Breast epithelium (tissue), 4 donors: ENCODE measurements at places on chromosomes 1 and 21. TPM values are rescaled to one million over a fixed set of nuclear protein-coding genes. Genes with fewer than 3 reads are reported as not detected.
A peak's percentile ranks its signal among the peaks of the same experiment; 100 is the strongest.

- H3K27me3 ChIP-seq = no peaks in the 10 kb centered on the region
- no peak overlapping the region for H3K27ac ChIP-seq
These were observed 43.2 kb upstream of the PBX1 start for GRCh38 chr1:164515711-164516331.

GFI1 gene
- 0.80 TPM for total RNA-seq

GRCh38 chr21:45454926-45455673 is 50.1 kb downstream of the COL18A1 start:
- no peaks in the 10 kb centered on the region for H3K36me3 ChIP-seq
- H3K4me1 ChIP-seq = peaks cover 19% of the 10 kb centered on the region
- H3K27ac ChIP-seq = peak overlapping the region; percentile 81
- peak overlapping the region; percentile 45 for H3K4me3 ChIP-seq

MIXL1 gene
- total RNA-seq = not detected

SNX7 gene
- 22.6 TPM for total RNA-seq

GRCh38 chr1:53369034-53369750 is 41.3 kb upstream of the LRP8 start:
- H3K27me3 ChIP-seq = no peaks in the 10 kb centered on the region
- no peak overlapping the region for H3K27ac ChIP-seq
- no peak overlapping the region for H3K4me3 ChIP-seq
- H3K36me3 ChIP-seq = no peaks in the 10 kb centered on the region
- no peak for DNase-seq

DNA sequence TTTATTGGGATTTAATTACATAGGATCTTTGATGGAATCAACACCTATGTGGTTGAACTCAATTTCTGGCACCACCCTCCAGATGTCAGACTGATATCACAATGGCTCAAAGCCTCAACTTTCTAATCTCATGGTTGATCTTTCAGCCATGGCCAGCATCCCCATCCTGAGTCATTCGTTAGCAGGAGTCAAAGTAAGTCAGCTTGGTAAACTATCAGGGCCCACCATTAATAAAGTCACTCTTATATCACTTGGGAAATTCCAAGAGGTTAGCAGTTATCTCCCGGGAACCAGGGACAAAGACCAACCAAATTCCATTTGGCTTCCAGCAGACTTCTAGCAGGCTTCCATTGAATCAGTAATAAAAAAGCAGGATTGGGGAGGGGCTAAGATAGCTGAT is 50.7 kb upstream of the TNFSF4 start:
- no peaks in the 10 kb centered on the region for H3K27me3 ChIP-seq
- no peak overlapping the region for H3K4me3 ChIP-seq
- H3K27ac ChIP-seq = no peak overlapping the region
- no peaks in the 10 kb centered on the region for H3K4me1 ChIP-seq
- DNase-seq = no peak

DNA sequence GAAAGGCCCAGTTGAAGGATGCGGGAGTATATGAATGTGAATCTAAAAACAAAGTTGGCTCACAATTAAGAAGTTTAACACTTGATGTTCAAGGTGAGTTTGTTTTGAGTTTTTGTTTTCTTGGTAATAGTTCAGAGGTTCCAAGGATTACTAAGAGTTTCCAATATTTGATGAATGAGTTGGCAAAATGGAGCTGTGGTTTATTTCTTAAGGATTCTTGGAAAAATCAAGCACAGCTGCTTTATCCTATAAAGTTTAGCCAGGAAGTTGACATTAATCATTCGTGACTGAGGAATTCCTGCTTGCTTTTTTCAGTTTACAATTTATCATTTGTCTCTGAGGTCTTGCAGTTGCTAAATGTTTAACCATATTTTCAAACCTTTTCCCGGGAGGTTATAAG is 15.1 kb downstream of the VCAM1 start:
- no peaks in the 10 kb centered on the region for H3K27me3 ChIP-seq
- no peak for DNase-seq
- H3K4me3 ChIP-seq = no peak overlapping the region
- H3K4me1 ChIP-seq = no peaks in the 10 kb centered on the region
- no peaks in the 10 kb centered on the region for H3K36me3 ChIP-seq

ADGRL4 gene
- total RNA-seq = 74.4 TPM

- H3K36me3 ChIP-seq = no peaks in the 10 kb centered on the region
- no peaks in the 10 kb centered on the region for H3K4me1 ChIP-seq
- DNase-seq = no peak
These were observed 1748.4 kb downstream of the MRPL39 start for GRCh38 chr21:23858878-23859277.
